ENCODE measurements at places on chromosomes 2 and 18.

DNA sequence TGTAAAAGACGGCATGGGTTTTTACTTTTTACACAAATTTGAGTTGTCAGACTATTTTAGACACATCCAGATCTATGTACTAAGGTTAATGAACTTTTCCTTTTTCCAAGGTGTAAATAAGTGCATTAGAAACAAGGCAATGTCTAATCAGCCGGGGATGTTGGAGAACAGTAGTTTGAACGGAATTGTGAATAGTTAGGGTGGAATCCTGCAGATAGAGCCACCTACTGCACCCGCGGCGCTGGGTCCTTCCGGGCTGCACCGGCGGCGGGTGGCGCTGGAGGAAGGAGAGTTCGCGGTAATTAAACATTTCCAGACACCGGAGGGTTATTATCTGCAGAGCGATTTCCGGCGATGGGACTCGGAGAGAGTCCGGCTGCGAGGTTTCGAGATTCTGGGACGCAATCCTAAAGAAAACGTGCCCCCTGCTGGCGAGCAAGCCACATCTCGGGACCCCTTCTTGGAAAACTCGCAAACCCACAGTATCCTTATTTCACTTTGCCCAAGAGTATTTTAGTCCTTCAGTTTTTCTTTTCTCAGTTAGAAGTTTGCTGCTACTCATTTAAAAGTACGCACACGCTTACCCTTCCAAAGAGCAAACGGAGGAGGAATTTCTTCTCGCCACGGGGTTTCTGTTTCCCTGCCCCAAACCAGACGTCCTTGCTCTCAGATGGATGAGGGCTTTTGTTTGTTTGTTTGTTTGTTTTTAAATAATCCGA, 4.5 kb upstream of the OSR1 start:
- peak; percentile 70 for DNase-seq

- DNase-seq, result no peak
These were observed 39.8 kb upstream of the TMEM163 start for GRCh38 chr2:134758633-134759032.

GRCh38 chr2:148585696-148586095, 58.9 kb upstream of the EPC2 start:
- no peak for DNase-seq

- DNase-seq, result no peak
These were observed 32.1 kb upstream of the NFU1 start for GRCh38 chr2:69469375-69469774.

DNA sequence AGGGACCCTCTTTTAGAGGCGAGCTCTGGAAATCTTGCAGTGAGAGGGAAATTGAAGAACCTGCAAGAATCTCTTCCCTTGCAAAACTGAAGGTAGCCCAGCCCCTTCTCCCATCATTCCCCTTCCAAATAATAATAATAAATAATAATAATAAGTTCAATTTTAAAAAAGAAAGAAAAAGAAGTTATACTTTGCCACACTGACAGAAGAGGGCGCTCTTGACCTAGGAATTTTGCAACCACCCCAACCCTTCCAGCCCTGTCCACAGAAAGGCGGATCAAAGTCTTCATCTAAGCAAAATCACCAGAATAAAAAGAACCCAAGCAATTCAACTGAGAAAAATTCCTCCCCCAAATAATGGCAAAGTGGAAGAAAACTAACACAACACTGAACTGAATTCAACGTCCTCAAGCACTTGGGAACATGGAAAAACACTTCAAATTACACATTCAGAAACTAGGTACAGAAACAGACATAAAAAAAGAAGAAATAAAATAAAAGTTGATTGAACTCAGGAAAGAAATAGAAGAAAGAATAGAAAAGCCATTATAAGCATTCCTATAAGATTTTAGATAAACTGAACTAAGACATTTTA, 98.9 kb upstream of the GLS start:
- no peak for DNase-seq

DNA sequence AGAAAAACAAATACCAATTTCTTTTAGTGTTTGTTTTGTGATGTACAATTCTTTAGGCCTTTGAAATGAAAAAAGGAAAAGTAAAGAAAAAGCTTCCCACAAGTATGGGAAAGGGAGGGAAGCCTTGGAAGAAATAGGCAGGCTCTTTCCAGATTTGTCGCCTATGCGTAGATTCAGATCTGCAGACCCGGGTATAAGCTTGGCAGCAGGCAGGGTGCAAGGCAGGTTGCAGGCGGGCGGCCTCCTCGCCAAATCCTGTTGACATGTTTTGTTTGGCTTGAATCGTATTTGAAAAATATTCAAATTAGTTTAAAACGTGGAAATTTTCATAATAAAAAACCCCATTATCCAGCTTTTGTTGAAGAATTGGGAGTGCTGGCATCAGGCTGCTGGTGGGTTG, 104.3 kb downstream of the ACOXL start:
- DNase-seq, result no peak

DNA sequence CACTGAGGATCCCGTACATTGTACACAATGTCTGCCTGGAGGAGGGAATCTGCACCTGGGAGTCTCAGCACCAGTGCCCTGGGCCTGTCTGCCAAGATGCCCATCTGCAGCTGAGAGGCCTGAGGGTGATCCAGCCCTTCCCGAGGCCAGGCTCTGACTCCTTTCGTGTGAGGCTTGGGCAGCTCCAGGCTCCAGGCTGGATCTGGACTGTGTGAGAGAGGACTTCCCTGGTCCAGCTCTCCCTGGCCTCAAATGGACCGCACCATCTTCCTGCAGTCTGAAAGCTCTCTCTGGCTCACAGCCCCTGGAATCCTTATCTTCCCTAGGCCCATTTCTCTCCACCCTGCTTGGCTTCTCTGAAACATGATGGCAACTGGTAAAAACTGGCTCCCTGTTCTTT, 324.6 kb downstream of the DYSF start:
- no peak for DNase-seq

DNA sequence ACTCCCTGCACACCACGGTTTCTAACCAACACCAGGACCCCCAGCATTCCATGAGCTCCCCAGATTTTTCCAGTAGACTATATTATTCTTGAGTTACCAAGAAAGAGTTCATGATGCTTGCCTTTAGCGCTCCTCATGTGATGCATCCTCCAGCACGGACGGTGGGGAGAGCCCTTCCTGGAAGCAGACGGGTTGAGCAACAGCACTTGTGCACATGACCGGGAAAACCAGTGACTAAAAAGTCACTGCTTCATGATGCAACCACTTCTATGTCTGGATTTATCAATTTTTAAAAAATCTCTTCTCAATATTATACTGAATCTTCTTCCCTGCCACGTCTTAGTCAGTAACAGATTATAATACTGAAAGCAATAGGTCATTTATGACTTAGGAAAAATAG, 20.4 kb upstream of the DOK6 start:
- DNase-seq, result no peak

- peak; percentile 82 for DNase-seq
These were observed 82.1 kb downstream of the TNP1 start for GRCh38 chr2:216777637-216778273.

DNA sequence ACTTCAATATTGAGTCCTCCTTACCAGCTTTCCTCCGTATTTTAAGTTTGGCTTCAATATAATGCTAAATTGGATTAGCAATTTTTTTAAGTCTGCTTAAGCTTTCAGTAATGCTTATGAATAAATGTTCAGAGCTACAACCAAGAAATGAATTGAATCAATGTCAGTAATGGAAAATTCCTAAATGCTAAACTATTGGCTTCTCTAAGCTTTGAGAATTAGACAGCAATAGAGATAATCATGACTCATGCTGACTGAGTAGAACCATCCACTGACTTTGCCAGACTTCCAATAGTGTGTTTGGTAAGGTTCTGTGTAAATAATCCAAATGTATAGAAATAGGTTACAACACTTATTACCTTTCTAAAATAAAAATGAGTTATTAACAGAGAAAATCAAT, 8.9 kb upstream of the PDE1A start:
- DNase-seq, result no peak

DNA sequence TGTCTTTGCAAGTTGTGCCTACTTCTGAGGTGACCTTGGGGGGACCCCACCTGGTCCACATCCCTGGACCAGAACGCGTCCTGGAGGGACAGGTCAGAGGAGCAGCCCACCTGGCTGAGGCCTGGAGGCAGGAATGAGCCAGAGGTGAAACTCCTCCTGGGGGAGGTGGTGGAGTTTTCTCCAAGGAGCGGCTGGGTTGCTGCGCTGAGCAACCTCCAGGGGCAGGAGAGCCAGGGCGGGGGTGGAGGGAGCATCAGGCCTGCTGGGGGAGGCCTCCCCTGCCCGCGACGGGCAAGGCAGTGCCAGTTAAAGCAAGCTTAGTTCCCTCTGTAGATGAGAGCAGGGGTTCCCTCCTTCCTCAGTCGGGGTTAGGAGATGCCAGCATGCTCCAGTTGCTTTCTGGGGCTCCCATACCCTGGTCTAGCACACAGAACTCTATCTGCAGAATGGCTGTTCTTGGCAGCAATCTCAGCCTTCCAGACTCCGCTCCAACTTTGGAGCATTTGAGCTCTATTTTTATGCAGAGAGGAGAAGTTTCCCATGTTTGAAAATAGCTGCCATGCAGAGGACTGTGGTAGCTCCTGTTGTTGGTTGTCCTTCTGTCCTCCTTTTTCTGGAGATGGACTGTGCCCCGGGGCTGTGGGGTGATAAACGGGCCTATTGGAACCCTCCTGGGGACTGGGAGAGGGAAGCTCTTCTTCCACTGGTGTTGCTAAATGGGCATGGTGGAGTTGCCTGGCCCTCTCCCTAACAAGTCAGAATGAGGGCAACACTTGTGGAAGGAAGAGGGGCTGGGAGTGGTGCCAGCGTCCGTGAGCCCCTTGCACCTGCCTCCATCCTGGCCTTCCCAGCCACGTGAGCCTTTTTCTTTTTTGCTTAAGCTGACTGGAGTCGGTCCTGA, 39.1 kb downstream of the B3GNT2 start:
- DNase-seq, result no peak

DNA sequence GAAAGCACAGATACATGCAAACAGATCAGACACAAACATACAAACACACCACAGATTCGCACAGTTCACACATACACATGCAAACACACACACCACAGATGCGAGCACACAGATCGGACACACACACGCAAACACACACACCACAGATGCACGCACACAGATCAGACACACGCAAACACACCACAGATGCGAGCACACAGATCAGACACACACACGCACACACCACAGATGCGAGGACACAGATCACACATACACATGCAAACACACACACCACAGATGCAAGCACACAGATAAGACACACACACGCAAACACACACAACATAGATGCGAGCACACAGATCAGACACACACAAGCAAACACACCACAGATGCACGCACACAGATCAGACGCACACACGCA, 149.0 kb downstream of the PXDN start:
- peak; percentile 15 for DNase-seq

- no peak for DNase-seq
These were observed 43.0 kb downstream of the NDUFAF7 start for GRCh38 chr2:37274359-37274965.

GRCh38 chr18:3923750-3924149, 473.8 kb downstream of the TGIF1 start:
- DNase-seq, result no peak

GRCh38 chr2:198040835-198041234, 236.4 kb downstream of the PLCL1 start:
- no peak for DNase-seq

DNA sequence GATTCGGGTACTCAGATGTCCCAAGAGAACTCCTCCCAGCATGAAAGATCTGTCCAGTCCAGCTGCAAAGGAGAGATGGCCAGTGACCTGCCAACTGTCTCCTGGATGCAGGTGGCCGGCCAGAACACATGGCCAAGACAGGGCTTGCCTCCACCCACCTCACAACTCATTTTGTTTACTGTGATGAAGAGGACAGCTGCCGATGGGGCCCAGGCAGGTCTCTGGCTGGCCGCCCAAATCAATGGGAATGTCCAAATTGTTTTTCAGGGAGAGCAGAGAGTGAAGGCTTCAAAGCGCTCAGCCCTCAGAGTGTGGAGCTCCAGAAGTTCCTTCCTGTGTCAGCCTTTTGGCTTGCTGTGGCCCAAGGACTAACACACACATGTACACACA, 41.9 kb downstream of the FOSL2 start:
- no peak for DNase-seq

DNA sequence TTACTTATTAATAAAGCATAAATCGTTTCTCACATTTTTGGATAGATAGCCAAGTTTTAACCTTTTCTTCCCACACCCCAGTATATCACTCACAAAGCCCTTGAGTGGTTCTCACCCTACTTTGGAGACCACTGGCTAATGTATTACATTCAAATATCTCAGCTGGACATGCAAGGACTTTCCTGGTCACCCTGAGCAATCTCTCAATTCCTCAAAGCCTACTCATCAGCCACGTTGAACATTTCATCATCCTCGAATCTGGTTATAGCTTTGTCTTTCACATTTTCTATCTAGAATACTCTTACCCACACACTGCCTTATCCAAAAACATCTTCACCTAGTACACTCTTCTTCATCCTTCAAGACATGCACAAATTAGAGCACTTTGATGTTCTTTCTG, 71.1 kb upstream of the MAPRE2 start:
- DNase-seq, result no peak

- no peak for DNase-seq
These were observed 17.9 kb downstream of the XPO1 start for GRCh38 chr2:61520261-61520660.

DNA sequence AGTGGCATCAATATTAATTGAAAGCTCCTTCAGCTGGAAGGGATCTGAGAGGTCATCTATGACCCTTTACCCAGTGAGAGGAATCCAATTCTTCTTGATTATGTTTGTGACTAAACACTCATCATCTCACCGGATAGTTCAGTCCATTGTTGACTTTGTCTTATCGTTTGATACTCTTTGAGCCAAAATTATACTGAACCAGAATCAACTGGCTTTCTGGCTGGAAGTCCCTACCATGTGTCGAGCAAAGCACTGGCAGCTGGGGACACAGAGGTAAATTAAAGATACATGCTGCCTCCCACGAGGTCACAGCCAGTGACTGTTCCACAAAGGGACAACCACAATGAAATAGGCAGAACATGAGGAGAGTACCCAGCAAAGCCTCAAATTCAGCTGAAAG, 91.4 kb upstream of the FHL2 start:
- no peak for DNase-seq

DNA sequence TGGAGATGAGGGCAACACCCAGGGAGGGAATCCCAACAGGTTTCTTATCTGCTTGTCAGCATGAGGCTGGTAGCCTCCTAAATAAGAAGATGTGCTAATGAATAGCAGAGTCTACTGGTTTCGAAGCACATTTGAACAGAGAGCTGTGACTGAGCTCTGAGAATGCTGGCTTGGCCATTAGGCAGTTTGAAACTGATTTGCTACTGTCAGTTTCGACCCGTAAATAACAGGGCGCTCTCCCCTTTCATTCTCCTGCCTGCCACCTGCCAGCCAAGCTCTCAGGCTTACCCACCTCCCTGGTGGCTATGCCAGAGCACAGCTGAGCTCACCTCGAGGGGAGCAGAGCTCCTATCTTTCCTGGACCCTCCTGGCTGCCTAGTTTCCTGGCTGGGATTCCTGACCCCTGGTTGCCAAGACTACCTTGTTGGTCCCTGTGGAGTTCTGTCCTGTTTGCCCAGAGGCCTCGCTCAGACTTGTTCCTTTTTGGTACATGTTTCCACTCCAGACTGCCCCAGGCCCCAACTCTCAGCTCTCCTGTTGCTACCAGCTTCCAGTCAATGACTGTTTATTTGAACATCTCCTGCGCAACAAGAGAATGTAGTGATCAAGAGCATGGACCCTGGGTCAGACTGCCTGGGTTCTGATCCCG, 102.3 kb upstream of the ALPP start:
- no peak for DNase-seq

GRCh38 chr2:58194458-58194857, 46.7 kb downstream of the FANCL start:
- DNase-seq, result no peak

Measured in H9 (cell line).